ENCODE measurements at places on chromosomes 7 and 10.
A peak's percentile ranks its signal among the peaks of the same experiment; 100 is the strongest.

- no peak for DNase-seq
Measured at GRCh38 chr7:132114411-132114810, 461.9 kb downstream of the PLXNA4 start.

- DNase-seq, result no peak
Measured at GRCh38 chr7:140689199-140690152, 7.0 kb upstream of the NDUFB2 start.

DNA sequence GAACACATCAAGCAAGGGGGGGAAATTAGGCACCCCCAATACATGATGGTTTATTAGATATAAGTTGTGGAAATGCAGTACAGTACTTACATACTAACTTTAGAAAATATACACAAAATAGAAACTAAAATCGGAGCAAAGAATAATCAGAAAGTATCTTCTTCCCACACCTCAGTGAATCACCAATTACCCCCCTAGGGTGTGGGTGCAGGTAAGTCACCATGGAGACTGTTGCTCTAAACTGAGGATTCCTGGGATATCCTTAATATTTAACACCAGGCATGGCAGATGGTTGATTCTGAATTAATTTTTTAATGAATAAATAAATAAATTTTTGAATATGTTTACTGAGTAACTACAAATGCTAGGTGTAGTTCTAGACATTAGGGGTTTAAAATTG lies 424.4 kb downstream of the SORCS1 start:
- DNase-seq, result no peak

DNA sequence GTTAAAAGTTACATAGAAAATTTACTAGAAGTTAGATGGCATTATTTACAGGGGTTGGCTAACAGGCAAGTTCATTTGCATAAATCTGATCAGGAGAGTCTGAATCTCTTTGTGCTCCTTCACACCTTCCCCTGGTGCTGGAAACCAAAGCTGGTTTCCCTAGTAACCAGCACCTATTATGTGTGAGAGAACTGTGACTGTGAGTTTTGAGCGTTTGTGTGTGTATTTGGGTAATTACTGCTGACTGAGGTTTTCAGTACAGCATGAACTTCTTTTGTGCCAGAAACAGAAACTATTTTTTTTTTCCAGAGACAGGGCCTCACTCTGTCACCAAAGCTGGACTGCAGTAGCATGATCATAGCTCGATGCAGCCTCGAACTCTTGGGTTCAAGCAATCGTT lies 10.3 kb upstream of the IFIT1B start:
- peak; percentile 26 for DNase-seq

GRCh38 chr7:157584420-157584819 lies 247.6 kb downstream of the DNAJB6 start:
- DNase-seq, result no peak

GRCh38 chr7:1967512-1968396 lies 265.0 kb downstream of the MAD1L1 start:
- DNase-seq, result no peak

DNA sequence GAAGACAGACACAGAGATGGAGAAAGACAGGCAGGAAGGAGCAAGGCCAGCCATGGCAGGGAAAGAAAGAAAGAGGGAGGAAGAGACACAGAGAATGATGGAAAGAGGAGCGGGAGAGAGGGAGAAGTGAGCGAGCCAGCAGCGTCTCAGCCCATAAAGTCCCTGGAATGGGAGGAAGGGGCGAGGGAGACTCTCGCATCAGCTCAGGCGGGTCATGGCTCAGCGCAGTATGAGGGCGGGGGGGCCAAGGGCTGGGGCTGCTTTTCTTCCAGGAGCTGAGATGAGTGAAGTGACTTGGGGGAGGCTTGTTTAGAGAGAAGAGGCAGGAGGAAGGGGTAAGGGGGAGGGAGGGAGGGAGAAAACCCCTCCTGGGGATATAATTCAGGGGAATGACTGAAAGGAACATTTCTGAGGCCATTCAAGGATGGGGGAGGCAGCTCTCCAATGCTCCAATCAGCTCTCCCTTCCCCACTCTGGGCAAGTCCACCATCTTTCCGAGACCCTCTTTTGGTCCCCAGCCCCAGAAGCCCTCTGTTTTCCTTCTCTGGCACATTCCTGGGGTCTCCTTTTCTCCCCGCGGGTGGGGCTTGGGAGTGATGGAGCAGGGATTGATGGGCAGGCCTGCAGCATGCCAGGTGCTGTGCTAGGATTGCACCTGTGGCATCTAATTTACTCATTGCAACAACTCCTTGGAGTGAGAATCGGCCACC lies 87.9 kb downstream of the HIF1AN start:
- DNase-seq, result no peak

Measured in choroid plexus epithelial cell (primary cell).